NCI-H2081 treated with DMSO at 0.1 percent for 48 hours (cell line): ENCODE measurements at places on chromosomes 7 and 10.
A peak's percentile ranks its signal among the peaks of the same experiment; 100 is the strongest.

DNA sequence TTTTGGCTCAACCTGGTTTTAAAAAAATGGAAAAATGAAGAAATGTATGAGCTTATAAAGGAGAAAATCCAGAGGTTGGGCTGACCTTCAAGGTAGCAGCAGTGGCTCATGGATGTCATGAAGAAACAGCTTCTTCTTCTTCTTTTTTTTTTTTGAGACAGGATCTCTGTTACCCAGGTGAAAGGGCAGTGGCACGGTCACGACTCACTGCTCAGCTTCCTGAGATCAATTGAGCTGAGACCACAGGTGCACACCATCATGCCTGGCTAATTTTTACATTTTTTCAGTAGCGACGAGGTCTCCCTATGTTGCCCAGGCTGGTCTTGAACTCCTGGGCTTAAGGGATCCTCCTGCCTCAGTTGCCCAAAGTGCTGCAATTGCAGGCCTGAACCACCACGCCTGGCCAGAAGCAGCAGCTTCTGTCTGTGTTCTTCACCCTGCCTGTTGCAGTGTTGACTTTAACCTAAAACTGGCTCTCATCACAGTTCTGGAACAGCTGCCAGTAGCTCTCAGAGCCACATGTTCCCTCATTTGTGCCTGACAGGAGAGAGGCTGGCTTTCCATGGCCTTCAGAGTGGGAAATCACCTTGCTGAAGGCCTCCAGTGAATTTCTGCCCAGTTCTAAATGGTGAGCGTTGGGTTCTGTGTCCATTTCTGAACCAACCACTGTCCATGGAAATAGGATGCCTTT lies 117.7 kb downstream of the PFKFB3 start:
- DNase-seq = no peak

- DNase-seq = no peak
These were observed 11.3 kb downstream of the SAP25 start for GRCh38 chr7:100562195-100563099.

GRCh38 chr10:129711291-129711690 lies 244.2 kb downstream of the MGMT start:
- DNase-seq = no peak

GRCh38 chr7:44322631-44323363 lies 2.6 kb downstream of the CAMK2B start:
- no peak for DNase-seq

- no peak for DNase-seq
These were observed 36.1 kb downstream of the XPNPEP1 start for GRCh38 chr10:109887243-109887642.

- no peak for DNase-seq
These were observed 19.3 kb downstream of the VIPR2 start for GRCh38 chr7:159125104-159125954.

DNA sequence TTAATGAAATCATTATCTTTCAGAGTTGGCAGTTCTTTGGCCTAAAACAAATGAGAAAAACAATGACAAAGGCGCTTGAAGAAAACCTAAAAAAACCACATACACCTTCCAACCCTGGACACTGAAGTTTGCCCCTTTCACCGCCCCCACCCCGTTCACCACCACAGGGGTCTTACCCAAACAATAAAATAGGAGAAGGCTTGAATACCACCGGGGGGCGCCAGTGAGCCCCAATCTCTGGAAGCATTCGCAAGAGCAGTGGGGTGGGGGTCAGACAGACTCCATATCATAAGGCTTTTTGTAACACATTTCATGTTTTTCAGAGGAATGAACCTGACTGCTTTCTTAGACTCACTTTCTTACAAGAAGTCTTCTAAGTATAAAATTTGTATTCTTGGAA lies 163.6 kb downstream of the PIP4K2A start:
- DNase-seq = no peak

DNA sequence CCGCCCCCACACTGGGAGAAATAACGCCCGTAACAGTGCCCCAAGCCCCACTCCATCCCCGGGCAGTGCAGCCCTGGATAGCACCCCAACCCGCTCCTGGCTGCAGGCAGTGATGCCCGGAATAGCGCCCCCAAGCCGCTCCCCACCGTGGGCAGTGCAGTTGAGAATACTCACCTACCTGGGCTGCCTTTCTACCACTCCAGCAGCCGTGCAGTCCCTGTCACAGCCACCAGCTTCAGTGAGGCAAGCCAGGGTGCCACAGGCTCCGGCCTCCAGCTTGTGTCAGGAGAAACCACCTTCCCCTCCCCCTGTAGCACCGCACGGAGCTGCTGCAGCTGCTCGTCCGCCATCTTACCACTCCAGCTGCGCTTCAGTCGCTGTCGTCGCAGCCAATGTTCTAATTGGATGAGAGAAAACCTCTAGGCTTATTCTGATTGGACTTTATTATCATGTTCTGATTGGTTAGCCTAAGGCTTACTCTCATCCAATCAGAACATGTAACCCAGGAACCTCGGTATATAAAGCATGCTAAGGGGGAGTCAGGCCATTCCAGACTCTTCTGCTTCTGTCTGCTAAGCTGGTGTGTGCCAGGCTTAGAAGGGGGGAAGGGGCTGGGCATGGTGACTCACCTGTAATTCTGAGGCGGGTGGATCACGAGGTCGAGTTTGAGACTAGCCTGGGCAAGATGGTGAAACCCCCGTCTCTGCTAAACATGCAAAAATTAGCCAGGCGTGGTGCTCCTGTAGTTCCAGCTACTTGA lies 53.2 kb upstream of the ZNF33B start:
- peak; percentile 66 for DNase-seq

DNA sequence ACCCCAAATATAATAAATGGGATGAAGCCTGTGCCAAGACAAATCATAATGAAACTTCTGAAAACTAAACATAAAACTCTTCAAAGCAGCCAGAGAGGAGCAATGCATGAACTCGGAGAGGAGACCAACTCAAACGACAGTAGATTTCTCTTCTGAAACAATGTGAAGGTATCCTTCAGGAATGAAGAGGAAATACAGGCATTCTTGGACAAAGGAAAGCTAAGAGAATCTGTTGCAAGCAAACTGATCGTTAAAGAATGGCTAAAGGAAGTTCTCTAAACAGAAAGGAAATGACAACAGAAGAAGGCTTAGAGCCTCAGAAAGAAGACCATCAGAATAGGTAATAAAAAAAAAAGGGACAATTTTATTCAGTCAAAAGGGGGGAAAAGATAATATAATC lies 6.6 kb downstream of the GNA12 start:
- no peak for DNase-seq

GRCh38 chr7:18109762-18110161 lies 82.1 kb upstream of the PRPS1L1 start:
- no peak for DNase-seq

- DNase-seq = no peak
These were observed 28.2 kb downstream of the KAT6B start for GRCh38 chr10:74854610-74855009.

DNA sequence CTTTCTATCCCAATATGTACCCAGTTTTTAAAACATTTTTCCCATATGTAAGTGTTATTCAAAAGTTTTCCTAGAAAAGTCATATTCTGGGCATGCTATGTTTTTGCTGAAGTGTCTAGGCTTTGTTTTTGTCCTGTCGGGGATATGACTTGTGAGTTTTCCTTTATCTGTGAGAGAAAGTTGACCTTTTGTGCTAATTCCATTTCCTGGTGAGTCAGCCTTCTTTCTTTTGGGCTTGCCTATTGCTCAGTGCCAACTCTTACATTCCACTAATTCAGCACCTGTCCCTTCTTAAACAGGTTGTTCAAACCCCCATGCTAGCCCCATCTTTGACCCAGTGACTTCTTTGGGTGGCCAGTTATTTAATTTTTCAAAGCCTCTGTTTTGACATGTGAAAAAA lies 146.2 kb downstream of the AHR start:
- no peak for DNase-seq

GRCh38 chr7:95517870-95518269 lies 32.1 kb downstream of the ASB4 start:
- no peak for DNase-seq

GRCh38 chr7:100627238-100627549 lies 14.2 kb downstream of the TFR2 start:
- DNase-seq = no peak

DNA sequence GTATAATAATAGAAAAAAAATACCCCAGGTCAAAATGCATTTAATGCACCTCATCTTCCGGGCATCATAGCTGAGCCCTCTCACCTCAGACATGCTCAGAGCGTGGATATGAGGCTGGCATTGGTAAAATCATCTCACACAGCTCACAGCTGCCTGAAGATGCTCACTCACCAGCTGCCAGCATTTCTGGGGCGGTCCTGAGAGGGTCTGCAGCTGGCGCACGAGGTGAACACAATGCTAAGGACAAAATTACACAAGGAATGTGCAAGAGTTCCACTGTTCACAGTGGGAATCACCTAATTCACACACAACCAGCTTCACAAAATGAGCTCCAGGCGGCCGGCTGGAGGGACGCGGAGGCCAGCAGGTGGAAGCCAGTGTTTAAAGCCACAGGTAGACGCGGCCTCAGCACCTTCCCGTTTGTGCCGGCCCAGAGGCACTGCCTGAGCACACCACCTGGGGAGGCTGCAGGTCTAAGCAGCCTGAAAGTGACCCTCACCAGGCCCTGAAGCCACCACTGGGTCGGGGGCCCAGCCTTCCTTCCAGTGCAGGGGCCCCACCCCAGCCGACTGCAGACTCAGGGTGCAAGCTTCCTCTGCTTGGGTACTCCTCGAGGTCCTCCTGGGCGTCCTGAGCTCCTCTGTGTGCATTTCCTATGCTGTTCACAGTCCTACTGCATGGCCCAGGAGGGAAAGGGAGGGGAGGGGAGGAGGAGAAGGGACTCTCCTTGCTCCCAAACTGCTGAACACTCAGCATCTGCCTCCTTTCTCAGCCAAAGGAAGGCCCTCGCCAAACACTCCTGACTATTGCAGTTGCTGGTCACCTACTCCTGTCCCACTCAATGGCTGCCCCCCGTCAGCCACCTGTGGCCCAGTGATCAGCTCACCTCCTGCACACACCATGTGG lies 61.2 kb upstream of the FAM20C start:
- DNase-seq = no peak

DNA sequence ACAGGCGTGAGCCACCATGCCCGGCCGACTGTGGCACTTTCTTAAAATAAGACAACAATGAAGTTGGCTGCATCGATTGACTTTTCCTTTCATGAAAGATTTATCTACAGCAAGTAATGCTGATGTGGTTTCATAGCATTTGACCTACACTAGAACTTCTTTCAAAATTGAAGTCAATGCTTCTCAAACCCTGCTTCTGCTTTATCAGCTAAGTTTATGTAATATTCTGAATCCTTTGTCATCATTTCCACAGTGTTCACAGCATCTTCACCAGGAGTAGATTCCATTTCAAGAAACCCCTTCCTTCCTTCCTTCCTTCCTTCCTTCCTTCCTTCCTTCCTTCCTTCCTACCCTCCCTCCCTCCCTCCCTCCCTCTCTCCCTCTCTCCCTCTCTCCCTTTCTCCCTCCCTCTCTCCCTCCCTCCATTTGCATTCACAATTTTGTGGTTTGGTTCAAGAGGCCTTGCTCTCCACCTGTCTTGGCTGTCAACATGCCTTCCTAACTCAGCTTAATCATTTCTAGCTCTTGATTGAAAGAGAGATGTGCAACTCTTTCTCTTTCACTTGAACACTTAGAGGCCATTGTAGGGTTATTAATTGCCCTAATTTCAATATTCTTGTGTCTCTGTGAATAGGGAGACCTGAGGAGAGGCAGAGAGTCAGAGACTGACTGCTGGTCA lies 52.1 kb downstream of the HDAC9 start:
- no peak for DNase-seq

DNA sequence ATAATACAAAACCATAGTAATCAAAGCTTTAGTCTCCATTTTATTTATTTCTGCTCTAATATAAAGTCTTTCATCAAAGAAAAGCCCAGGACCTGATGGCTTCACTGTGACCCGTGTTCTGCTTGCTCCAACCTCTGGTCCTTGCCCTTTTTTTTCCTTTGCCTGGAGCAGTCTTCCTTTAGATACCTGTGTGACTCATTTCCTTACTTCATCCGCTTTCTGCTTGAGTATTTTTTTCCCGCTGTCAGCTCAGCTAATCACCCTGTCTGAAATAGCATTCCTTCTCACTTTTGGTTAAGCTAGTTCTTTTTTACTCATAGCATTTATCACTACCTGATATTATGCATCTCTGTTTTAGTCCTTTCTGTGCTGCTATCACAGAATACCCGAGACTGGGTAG lies 194.8 kb downstream of the ABCA13 start:
- no peak for DNase-seq

DNA sequence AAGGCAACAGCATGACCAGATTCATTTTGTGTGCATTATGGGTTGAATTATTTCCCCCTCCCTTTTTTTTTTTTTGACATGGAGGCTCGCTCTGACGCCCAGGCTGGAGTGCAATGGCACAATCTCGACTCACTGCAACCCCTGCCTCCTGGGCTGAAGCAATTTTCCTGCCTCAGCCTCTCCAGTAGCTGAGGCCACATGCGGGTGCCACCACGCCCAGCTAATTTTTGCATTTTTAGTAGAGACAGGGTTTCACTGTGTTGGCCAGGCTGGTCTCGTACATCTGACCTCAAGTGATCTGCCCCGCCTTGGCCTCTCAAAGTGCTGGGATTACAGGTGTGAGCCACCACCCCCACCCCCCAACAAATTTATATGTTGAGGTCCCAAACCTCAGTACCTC lies 42.0 kb downstream of the ZNF783 start:
- no peak for DNase-seq

DNA sequence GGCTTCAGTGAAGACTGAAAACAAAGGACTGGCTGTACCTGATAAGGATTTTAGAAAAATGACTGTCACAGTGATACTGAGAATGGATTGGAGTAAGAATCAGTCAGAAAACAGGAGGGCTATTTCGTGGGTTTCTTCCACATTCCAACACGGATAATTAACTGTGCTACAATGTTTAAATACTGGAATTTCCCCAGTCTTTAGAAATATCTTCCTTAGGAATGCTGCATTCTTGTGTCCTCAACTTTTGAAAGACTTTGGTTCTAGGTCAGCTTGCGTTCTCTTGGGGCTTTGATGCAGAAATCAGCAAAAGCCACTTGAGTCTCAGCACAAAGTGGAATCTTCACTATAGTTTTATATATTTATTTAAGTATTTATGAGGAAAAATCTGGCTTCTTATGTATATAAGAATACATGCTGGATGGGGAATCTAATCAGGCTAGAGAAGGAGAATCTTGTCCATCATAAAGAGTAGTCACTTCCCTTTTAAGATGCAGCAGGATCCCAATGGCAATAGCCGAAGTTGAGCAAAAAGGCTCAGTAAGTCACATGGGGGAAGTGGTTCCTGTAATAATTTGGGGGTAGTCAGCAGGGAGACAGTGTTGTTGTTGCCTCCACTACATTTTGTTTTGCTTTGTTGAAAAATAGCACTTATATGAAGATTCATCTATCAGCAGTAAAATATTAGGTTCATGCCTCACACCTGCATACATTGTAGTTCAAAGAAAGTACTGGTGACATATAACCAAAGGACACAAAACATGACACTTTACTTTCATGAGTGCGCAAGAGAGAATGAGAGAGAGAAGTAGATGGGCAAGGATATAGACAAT lies 86.0 kb downstream of the CH25H start:
- DNase-seq = no peak

DNA sequence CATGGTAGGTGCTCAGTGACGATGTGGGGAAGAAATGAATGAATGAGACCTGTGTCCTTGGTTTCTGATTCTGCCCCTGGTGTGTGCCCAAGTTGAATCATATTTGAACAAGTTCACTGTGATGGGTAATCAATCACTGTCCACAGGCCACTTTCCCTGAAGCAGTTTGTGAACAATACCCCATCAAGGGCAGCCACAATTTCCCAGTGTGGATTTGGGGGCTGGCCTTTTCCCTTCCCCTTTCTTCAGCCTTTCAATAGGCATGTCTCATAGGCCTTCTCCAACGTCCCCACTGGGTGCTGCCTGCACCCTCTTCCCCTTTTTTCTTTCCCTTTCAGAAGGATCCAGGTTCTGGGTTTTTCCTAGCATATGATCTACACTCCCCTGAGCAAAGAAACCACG lies 64.7 kb downstream of the CREB5 start:
- DNase-seq = no peak
